ENCODE measurements at places on chromosomes 5 and 9.

DNA sequence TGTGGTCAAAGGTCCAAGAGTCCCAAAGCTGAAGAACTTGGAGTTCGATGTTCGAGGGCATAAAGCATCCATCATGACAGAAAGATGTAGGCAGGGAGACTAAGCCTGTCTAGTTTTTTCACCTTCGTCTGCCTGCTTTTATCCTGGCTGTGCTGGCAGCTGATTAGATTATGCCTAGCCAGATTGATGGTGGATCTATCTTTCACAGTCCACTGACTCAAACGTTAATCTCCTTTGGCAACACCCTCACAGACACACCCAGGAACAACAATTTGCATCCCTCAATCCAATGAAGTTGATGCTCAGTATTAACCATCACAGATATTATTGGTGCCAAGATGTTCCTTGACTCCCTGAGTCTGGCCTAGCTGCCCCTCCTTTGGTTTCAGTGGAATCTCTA, 530.8 kb upstream of the CLINT1 start:
- no peak overlapping the region for H3K27ac ChIP-seq
- H3K36me3 ChIP-seq, result no peaks in the 10 kb centered on the region
- H3K27me3 ChIP-seq, result no peaks in the 10 kb centered on the region
- no peak overlapping the region for H3K4me3 ChIP-seq

DNA sequence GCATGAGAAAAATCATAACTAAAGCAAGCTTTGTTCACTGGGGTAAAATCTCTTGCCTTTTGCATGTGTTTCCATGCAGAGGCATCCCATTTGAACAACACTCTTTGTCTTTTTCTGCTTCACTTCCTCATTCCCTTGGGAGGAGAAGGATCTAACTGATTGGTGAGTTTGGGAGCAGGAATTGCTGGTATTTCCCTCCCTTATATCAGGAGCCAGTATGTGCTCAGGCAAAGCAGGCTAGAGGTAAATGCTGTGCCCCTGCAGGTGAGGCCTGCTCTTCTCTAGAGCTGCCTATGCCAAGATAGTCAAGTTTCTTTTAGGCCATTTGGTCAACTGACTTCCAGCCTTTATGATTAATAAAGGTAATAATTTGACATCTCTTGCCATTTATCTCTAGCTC, 179.9 kb downstream of the COX7C start:
- DNase-seq, result no peak
- no peak overlapping the region for H3K4me3 ChIP-seq
- H3K27ac ChIP-seq, result no peak overlapping the region
- no peaks in the 10 kb centered on the region for H3K27me3 ChIP-seq
- no peaks in the 10 kb centered on the region for H3K36me3 ChIP-seq
- H3K4me1 ChIP-seq, result no peaks in the 10 kb centered on the region

GRCh38 chr5:12690361-12690760, 786.1 kb upstream of the CTNND2 start:
- H3K4me3 ChIP-seq, result no peak overlapping the region
- no peaks in the 10 kb centered on the region for H3K4me1 ChIP-seq
- no peaks in the 10 kb centered on the region for H3K27me3 ChIP-seq
- no peak overlapping the region for H3K27ac ChIP-seq

DNA sequence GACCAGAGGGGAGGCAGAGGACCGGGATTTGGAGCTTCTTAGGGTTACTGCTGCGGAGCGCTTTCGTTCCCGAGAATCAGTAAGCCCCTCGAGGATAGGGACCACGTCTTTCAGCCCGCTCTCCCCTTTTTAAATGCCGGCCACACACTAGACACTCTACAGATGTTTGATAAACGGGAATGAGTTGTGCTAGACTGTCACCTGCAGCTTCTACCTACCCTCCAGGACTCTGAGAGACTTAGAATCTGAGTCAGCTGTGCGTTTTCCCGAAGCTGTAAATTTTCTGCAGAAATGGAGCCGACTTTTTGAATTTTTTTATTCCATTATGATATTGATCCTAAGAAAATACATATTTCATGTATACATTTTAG, 670 bp downstream of the CCDC171 start:
- no peak for DNase-seq
- no peaks in the 10 kb centered on the region for H3K36me3 ChIP-seq
- H3K4me3 ChIP-seq, result peak overlapping the region; percentile 79
- H3K27ac ChIP-seq, result peak overlapping the region; percentile 85
- H3K4me1 ChIP-seq, result peaks cover 19% of the 10 kb centered on the region

GRCh38 chr9:21611891-21612290, 129.8 kb upstream of the IFNE start:
- H3K27ac ChIP-seq, result no peak overlapping the region
- no peak overlapping the region for H3K4me3 ChIP-seq
- no peak for DNase-seq
- H3K4me1 ChIP-seq, result peaks cover 7% of the 10 kb centered on the region
- H3K27me3 ChIP-seq, result no peaks in the 10 kb centered on the region

GRCh38 chr9:115267790-115268189, 149.8 kb upstream of the TNC start:
- no peak overlapping the region for H3K4me3 ChIP-seq
- H3K27ac ChIP-seq, result no peak overlapping the region
- no peaks in the 10 kb centered on the region for H3K27me3 ChIP-seq
- H3K36me3 ChIP-seq, result no peaks in the 10 kb centered on the region

All from esophagus squamous epithelium (tissue), 5 donors.